KG1 (cell line): ENCODE measurements at places on chromosomes 16 and 17.

DNA sequence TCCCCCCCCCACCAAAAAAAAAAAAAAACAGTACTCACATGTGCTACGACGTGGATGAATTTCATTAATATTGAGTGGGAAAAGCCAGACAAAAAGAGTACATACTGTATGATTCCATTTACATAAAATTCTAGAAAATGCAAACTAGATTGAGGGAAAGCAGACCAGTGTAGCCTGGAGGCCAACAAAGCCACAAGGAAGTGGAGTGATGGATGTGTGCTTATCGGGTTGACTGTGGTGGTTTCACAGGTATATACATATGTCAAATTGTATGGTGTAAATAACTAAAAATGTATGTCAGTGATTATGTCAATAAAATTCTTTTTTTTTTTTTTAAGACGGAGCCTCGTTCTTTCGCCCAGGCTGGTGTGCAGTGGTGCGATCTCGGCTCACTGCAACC is 1.9 kb upstream of the PLD6 start:
- DNase-seq, result no peak

GRCh38 chr17:14011740-14012405 is 57.4 kb upstream of the COX10 start:
- DNase-seq, result no peak

- DNase-seq, result no peak
Observed at GRCh38 chr17:79072544-79072943, 2.1 kb upstream of the ENGASE start.

- no peak for DNase-seq
Observed at GRCh38 chr16:13042291-13042685, 140.9 kb downstream of the SHISA9 start.

DNA sequence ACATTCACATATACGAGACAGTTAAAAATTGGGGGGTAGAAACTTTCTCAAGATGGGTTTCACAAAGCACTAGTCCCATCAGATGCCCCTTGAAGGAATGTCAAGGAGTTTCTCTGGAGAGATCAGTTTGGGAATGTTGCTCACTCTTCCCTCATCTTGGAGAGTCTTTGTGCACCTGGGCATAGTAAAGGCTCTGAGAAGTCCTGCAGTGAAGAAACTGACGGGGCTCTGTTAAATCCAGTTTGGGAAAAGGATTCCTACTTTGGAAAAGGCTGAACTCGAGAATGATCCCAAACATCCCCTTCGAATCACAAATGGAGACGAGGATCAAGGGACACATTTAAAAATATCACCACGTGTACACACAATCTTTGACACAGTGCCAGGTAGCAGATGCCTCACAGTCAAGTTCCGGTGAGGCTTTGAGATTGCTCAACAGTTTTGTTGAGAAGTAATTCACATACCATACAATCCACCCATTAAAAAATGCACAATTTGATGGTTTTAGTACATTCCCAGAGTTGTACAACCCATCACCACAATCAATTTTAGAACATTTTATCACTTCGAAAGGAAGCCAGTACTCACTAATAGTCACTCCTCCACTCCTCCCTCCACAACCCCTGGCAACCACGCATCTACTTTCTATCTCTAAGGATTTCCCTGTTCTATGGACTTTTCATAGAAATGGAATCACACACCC is 203.4 kb upstream of the FOXF1 start:
- DNase-seq, result no peak

DNA sequence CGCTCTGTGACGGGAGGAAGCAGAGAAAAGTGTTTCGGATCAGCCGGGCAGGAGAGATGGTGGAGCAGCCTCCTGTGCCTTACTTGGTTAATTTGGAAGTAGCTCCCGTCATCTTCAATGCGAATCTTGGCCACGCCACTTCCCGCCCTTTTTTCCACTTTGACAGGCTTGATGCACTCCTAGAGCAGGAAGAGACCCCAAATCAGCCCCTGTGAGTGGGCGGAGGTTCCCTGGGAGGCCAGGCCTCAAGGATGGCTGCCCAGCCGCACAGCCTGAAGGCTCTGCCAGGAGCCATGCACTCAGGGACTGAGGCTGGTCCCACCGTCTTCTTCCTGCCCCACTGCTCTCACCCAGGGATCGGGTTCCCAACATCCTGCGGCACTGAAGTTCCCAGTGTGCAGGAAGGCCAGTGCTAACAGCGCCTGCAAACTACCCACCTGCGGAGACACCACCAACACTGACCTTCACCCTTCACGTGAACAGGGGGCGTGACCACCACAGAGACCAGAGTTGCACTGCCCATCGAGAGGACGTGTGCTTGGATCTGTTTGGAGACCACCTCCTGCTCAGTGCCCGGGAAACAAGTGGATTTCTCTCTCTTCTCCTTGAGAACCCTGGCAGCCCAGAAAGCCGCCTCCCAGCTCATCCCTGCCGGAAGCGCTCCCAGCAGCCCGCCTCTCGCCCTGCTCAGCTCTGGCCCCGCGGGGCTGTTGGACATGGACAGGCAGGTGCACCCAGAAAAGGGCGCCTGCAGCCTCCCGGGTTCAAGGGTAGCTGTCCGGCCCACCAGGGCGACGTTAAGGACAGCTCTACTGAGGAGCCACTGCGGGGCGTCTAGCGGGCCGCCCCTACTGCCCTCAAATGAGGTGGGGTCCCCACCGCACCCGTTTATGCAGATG is 988 bp downstream of the CIAO3 start:
- DNase-seq, result no peak

DNA sequence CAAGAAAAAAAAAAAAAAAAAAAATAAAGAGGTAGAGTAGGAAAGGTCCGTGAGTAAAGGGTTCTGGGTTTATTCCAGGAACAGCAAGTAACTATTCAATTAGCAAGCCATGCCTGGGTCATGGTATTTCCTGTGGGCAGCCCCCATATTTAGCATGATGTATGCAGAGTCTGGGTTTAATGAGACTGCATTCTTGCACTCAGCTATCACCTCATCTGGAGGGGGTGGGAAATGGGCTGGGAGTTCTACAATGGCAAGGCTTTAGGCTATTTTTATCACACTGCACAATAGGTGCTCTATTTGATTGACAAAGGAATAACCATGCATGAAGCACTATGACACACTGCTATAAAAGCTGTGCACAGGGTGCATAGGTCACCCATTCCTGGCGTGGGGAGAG is 104.0 kb upstream of the CCL2 start:
- DNase-seq, result no peak

DNA sequence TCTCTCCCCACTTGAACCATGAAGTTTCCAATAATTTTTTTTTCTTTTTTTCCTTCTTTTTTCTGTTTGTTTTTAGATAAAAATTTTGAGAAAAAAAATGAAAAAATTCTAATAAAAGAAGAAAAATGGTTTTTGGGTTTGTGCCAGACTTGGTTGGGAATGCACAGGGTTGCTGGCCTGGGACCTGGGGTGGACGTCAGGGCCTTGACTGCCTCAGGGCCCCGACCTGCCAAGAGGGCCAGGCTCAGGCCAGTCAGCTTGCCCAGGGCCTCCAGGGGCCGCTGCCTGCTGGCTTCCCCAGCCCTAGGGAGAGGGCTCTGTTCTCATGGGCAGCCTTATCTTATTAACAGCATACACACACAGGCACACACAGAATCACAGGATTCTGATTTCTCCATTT is 6.5 kb downstream of the TBX6 start:
- DNase-seq, result no peak

DNA sequence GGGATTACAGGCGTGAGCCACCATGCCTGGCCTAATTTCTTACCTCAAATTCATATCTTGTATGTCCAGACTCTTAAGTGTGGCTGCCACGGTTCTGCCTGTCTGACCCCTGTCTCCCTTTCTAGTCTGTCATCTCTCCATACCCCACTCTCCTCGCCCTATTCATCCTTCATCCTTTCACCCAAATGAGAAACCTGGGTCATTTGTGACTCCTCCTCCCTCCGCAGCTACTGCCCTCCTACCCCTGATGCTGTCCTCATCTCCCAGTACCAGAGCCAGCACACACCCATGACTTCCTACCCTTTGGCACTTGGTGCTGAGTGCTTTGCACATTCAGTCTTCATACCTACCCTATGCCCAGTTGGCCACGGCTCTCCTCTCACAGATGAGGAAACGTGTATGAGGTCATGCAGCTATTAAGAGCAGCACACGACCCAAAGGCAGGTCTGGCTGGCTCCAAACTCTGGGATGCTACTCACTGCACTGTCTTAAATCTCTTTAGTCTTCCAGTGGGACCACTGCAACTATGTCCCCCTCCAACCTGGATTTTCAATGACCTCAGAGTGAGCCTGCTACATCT is 1.6 kb downstream of the SPATA32 start:
- DNase-seq, result no peak

- DNase-seq, result no peak
Observed at GRCh38 chr16:78639775-78640174, 540.3 kb downstream of the WWOX start.

DNA sequence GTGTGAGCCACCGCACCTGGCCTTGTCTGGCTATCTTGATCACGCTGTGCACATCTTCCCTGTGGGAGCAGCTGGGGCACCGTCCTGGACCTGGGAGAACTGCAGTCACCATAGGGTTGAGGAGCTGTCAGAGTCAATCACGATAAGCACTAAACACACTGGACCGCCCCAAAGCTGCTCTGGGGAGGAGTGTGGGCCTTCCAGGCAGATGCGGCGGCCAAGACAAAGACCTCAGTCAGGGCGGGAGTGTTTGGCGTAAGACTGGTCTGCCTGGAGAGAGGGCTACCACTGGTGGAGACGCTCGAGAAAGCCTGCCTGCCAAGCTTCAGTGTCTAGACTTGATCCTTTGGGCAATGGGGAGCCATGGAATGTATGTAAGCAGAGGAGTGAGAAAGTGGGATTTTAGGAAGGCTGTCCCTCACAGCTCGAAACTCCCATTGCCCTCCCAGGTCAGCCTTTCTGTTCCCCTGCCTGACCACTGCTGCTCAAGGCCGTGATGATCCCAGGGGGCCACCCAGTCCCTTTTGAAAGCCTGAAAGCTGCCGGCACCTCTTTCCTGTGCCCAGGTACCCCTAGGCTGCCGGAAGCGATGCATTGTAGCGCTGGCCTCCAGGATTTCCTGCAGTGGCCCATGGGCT is 29.3 kb upstream of the CIBAR2 start:
- no peak for DNase-seq

DNA sequence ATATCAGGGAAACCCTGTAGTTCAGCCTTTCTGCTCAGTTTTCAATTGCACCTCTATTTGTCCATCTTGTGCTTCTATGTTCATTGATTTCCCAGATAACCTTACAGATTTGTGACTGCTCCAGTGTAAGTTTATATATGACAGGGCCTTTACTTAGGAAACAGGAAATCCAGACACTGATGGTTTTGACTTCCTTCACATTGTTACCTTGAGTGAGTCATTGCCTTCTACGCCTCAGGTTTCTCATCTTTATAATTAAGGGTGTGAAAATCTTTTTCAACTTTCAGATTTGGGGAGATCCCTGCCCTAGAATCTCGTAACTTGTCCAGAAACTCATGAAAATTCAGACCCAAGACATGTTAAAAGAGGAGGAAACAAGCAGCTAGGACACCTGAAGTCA is 342.4 kb upstream of the TBX2 start:
- no peak for DNase-seq

GRCh38 chr16:27756206-27756970 is 206.4 kb downstream of the KATNIP start:
- DNase-seq, result no peak

DNA sequence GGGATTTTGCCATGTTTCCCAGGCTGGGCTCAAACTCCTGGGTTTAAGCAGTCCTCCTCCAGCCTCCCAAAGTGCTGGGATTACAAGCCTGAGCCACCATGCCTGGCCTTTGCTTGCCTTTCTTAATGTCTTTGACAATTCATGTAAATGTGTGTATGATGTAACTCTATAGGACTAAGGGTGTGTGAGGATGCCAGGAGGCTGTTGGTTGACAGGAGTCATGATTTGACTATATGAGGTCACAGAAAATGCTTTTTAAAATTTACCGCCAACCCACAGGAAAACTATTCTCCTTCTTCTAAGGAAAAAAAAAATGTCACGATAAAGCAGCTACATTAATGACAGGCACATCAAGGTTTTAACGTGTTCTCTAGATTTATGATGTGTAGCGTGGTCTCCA is 118.8 kb downstream of the WWOX start:
- DNase-seq, result no peak

- DNase-seq, result no peak
Observed at GRCh38 chr16:79571065-79571902, 29.3 kb downstream of the MAF start.
